ENCODE measurements at places on chromosomes 4 and X.
A peak's percentile ranks its signal among the peaks of the same experiment; 100 is the strongest.

GRCh38 chrX:99705701-99706100 lies 704.4 kb downstream of the PCDH19 start:
- no peak for DNase-seq

- DNase-seq = no peak
These were observed 41.9 kb upstream of the FAM47B start for GRCh38 chrX:34900691-34901090.

- DNase-seq = no peak
These were observed 31.4 kb upstream of the BBS12 start for GRCh38 chr4:122701061-122701460.

GRCh38 chrX:18887177-18887824 lies 96.6 kb downstream of the PHKA2 start:
- no peak for DNase-seq

- peak; percentile 19 for DNase-seq
These were observed 88.0 kb downstream of the FNIP2 start for GRCh38 chr4:158856852-158857251.

DNA sequence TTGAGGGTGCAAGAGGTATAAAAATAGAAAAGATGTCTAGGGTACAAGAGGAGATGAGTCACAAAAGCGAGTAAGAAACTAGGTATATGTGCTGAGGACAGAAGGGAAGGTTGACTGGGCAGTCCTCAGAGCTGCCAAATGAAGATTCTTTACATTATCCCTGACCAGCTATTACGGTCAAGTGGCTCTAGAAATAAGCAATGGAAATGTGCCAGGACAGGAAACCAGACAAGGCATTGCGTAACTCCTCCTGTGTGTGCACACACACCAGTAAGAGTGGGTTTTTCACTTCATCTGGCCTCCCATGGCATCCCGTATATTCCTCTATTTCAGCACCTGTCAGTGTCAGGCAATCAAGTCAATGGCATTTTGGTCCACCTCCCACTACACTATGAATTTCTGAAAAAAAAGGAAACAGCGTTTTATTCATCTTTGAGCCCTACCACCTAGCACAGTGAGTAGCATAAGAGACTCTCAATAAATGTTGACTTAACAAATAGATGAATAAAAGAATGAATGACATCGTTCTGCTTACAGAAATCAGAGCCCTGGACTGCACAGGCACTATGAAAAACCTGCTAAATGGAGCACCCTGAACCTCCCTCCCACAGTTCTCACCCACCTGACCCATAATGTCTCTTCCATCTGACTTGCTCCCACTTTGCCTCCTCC lies 62.6 kb upstream of the KLF3 start:
- no peak for DNase-seq

GRCh38 chr4:42489095-42489494 lies 91.8 kb downstream of the SHISA3 start:
- DNase-seq = no peak

- no peak for DNase-seq
These were observed 17.0 kb downstream of the C4orf54 start for GRCh38 chr4:99640676-99641075.

- DNase-seq = no peak
These were observed 1.0 kb downstream of the CHRDL1 start for GRCh38 chrX:110794601-110795000.

GRCh38 chr4:179110356-179110755 lies 1668.1 kb upstream of the AGA start:
- no peak for DNase-seq

DNA sequence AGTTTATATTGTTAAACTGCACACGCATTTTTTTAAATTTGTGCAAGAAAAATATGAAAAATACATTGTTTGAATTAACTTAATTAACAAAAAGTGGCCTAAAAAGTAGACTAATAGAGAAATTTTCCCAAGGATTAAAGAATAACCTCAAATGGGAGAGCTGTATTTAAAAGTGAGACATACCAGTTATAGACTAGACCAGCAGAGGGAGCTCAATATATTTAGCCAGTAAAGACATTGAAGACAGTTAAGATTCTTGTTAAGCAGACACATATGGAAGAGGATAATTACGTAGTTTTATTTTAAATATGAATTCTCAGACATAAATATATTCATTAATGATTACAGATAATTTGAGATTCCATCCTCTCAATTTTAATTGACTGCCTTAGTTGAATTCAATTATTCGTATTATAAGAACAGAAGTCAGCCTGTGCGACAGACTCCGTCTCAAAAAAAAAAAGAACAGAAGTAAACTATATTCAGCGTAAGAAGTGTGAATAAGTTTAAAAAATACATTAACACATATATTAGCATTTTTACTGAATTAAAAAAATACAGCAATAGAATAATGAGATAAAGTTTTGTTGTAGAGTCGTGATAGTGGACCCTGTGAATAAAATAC lies 64.8 kb downstream of the GLRA3 start:
- DNase-seq = no peak

GRCh38 chr4:120753854-120754253 lies 168.7 kb downstream of the PRDM5 start:
- DNase-seq = no peak

DNA sequence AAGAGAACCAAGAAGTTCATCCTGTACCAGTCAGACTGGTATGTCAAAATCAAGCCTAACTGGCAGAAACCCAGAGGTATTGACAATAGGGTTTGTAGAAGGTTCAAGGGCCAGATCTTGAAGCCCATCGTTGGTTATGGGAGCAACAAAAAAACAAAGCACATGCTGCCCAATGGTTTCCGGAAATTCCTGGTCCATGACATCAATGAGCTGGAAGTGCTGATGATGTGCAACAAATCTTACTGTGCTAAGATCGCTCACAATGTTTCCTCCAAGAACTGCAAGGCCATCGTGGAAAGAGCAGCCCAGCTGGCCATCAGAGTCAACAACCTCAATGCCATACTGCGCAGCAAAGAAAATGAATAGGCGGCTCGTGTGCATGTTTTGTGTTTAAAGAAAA lies 172.7 kb upstream of the MED14 start:
- DNase-seq = no peak

DNA sequence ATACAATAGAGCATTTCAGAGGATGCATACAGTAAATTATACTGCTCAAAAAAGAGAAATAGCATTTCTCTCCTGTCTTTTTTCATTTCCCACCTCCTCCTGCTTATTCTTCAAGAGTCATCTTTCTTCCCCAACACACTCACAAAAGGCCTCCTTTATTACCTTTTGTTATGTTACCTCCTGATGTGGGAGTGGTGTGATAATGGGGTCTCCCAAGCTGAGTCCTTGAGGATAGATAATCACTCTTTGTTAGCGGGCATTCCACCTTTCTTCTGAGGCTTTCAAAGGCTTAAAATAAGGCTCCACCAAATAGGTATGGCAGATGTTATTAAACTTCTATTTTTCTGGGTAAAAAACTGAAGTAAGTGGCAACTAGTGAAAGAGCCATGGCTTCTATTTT lies 159.8 kb downstream of the CPEB2 start:
- no peak for DNase-seq

- DNase-seq = no peak
These were observed 55.9 kb downstream of the NPNT start for GRCh38 chr4:105951198-105951597.

DNA sequence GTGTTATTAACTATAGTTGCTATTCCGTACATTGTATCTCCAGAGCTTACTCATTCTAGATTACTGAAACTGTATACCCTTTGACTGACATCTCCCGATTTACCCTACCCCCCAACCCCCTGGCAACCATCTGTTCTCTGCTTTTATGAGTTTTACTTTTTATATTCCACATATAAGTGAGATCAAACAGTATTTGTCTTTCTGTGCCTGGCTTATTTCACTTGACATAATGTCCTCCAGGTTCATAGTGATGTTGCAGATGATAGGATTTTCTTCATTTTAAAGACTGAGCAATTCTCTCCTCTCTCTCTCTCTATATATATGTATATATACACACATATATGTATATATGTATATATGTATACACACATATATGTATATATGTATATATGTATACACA lies 54.6 kb downstream of the CFAP299 start:
- no peak for DNase-seq

GRCh38 chr4:28310926-28311325 lies 1450.3 kb downstream of the STIM2 start:
- DNase-seq = no peak

DNA sequence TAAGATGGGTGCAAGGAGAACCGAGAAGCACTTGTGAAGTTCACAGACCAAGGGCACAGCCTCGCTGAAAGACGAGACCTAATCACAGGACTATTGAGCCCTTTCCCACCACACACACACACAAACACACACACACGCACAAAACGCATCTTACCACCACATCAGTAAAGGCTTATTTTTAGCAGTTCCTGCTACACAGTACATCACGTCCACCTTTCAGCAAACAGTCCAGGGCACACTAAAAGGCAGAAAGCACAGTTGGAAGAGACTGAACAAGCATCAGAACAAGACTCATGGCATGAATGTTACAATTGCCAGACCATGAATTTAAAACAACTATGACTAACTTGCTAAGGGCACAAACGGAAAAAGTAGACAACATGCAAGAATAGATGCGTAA lies 83.6 kb upstream of the MAPK10 start:
- DNase-seq = no peak

DNA sequence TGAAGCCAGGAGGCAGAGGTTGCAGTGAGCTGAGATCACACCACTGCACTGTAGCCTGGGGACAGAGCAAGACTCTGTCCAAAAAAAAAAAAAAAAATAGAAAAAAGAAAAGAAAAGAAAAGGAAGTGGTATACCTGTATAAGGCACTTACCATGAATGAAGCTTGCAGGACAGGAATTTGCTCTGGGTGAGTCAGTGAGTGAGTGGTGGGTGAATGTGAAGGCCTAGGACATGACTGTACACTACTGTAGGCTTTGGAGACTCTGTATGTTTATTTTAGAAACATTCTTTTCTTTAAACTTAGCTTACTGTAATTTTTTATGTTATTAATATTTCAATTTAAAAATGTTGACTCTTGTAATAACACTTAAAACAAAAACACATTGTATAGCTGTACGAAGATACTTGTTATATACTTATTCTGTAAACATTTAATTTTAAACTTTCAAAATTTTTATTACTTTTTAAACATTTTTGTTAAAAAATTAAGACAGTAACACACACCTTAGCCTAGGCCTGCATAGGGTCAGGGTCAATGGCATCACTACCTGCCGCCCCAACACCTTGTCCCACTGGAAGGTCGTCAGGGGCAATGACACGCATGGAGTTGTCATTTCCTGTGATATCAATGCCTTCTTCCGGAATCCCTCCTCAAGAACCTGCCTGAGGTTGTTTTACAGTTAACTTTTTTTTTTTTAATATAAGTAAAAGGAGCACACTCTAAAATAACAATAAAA lies 78.7 kb downstream of the CLNK start:
- DNase-seq = no peak

- DNase-seq = peak; percentile 62
These were observed 96.7 kb downstream of the ITM2A start for GRCh38 chrX:79270401-79270800.

DNA sequence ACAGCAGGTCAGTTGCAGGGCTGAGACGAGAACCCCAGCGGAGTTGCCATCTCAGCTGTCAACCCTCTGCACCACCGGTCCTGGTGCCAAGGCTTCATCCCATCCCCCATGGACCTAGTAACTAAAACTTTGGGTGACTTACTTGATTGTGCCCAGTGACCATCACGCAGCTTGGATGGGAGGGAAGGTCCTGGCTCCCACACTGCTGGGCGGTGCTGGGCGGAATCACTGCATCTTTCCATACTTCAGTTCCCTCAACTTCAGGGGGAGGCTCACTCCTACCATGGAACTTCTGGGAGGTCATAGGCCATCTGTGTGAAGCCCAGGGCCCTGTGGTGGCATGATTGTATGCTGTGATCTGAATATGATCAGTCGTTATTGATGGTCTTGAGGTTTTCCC lies 26.2 kb upstream of the JAKMIP1 start:
- no peak for DNase-seq

DNA sequence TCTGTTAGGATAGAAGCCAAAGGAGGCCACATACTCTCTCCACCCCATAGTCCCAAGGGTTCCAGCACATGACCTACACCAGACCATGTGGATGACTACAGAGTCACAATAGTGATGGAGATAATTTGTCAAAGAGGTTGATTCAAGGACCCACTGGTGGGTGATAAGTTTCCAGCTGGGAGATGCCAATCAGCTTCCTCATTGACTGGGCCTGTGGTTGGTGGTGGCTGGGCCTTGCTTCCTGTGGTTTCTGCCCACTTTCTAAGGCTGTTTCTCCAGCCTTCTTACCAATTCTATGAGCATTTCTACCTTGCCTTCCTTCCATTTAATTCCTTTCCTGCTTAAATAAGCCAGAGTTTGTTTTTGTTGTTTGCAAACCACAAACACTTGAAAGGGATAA lies 95.5 kb upstream of the CPEB2 start:
- no peak for DNase-seq

DNA sequence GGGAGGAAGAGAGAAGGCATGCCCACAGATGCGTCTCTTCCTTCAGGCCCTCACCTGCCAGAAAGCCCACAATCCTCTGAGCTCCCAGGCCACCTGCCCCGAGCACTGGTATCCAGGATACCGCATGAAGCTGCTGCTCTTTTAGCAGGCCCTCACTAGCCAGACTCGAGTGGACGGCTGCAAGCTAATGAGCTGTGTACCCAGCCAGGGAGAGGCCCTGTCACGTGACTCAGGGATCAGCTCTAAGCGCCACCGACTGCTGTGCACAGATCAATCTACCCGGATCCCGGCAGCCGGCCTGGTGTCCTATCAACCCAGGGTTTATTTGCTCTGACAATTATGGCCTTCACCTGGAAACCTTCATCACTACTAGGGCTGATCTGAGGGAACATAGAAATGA lies 39.0 kb downstream of the BCOR start:
- DNase-seq = no peak

DNA sequence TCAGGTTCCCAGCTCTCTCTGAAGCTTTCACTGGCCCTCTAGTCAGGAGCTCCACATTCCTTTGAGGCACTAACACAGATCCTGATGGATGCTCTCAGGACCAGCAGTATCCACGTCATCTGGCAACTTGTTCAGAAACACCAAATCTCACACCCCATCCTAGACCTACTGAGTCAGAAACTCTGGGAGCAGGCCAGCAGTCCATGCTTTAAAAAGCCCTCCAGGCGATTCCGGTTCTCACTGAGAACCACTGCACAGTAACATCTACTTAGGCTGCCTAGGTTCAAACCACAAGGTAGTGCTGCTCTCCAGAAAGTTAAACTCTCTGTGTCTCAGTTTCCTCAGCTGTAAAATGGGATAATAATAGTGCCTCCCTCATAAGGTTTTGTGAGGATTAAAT lies 55.3 kb downstream of the CCDC158 start:
- DNase-seq = no peak

- peak; percentile 90 for DNase-seq
These were observed 230.7 kb upstream of the STK26 start for GRCh38 chrX:131792356-131792749.

DNA sequence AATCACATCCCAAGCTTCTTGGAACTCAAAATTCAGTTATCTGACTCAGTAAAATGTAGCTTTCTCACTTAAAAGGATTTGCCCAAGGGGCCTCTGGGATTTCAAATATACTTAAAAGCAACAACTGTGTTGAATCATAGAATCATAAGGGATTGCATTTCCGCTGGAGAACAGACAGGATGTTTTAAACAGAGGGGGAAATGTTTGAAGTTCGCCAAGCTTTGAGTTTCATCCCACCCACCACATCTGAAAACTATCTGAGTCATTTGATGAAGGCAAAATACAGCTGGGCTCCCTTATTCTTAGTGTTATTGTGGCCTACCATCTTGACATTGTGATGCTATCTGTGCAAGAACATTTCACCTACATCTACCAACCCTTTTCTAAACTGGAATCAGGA lies 73.5 kb downstream of the PPP1R2C start:
- no peak for DNase-seq

GRCh38 chrX:129115104-129115503 lies 408.2 kb downstream of the SMARCA1 start:
- DNase-seq = no peak
